Testis (tissue), 5 donors: ENCODE measurements at places on chromosomes 2 and 18.
A peak's percentile ranks its signal among the peaks of the same experiment; 100 is the strongest.

- DNase-seq = no peak
Measured at GRCh38 chr18:35311496-35311895, 21.5 kb upstream of the ZSCAN30 start.

DNA sequence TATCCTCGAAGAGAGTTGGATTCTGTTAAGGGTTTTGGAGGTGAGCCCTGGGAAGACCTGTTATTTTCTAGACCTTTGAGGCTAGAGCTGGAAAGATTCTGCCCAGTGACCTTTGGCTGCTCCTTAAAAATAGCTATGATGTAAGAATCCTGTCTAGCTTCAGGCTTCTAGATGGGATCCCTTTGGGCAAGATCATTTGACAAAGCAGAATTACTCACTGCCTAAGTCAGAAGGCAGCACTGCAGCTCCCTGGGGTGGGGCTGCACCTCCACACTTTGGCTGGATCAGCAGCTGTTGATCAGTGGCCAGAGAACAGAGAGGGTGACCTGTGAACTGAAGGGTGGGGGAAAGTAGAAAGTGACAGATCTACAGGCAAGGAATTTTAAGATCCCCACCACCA, 103.8 kb downstream of the ASAP2 start:
- DNase-seq = no peak

- no peak for DNase-seq
Measured at GRCh38 chr2:126902152-126902835, 3.6 kb downstream of the TEX51 start.

DNA sequence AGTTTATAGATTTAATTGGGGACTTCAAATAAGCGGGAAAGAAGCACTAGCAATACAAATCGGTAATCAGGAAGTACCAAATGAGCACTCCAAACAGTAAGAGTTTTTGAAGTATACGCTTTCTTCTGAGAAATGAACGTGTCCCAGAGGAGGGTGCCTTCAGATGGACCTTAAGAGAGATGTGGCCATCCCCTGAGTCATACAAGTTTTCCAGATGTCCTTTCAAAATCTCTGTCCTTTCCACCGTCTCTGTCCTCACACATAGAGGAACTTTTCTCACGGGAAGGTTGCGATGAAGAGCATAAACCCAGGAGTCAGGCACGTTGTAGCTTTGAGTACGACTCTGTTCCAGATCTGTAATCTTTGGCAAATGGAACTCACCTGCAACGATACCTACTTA, 1.7 kb upstream of the SMAD2 start:
- no peak for DNase-seq

DNA sequence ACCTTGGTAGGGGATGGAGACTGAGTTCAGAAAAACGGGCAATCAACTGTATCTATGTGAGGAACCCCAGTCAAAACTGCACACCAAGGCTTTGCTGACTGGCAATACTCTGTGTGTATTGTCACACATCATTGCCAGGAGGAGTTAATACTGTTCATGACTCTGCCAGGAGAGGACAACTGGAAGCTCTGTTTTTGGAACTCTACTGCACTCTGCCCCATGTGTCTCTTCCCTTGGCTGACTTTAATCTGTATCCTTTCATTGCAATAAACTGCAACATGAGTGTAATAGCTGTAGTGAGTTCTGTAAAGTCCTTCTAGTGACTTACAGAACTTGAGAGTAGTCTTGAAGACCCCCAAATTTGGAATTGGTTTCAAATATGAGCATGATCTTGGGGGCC, 72.3 kb downstream of the FAM228A start:
- no peak for DNase-seq

GRCh38 chr2:21395366-21395765, 271.6 kb downstream of the TDRD15 start:
- peak; percentile 25 for DNase-seq

- no peak for DNase-seq
Measured at GRCh38 chr2:23385748-23386338, 864 bp downstream of the KLHL29 start.

DNA sequence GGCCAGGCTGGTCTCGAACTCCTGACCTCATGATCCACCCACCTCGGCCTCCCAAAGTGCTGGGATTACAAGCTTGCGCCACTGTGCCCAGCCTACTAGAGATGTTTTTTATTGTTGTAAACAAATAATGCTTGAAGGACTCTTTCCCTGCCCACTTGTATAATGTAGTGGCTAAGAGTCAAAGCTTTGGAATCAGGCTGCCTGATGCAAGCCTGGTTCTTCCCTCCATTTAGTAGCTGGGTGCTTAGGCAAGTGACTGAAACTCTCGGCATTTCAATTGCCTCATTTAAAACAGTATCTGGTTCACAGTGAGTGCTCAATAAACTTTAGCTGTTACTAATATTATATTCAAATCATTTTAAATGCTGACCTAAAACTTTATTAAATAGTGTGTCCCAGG, 264.0 kb upstream of the FBXO11 start:
- no peak for DNase-seq

DNA sequence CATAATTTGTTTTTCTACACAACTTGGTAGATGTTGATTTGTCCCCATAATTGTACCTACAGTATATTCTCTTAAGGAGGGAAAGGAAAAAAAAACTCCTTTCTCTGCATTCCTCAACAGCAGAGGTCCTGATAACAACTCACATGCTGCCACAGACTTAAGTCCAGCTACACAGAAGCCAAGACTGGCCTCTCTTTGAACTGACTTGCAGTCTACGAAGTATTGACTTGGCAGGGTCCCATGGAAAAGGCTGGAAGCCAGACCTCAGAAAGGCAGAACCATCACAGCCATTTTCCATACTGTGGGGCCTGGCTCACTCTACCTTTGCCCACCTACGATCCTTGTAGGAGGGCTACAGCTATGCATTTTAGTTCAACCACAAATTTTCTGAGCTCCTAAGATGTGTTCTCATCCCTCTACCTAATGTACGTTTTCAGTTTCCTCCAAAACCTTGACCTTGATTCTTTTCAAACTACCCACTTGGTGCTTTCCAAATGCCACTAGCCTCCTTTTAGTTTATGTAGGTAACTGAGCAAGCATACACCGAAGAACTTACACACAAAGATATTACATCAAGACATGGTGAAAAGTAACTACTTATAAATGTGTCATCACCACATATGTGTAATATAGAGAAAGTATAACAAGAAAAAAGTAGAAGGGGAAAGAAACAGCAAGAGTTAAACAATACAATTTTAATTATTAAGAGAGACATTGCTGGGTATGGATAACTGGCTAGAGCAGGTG, 12.2 kb downstream of the LONRF2 start:
- peak; percentile 63 for DNase-seq
